ENCODE measurements at places on chromosomes 1 and 21. TPM values are rescaled to one million over a fixed set of nuclear protein-coding genes. Genes with fewer than 3 reads are reported as not detected.

The PLA2G2A gene
- total RNA-seq = not detected

The FGR gene
- total RNA-seq = 0.74 TPM

The ZNF691 gene
- 17.0 TPM for total RNA-seq

The ZNF648 gene
- not detected for total RNA-seq

The RGS8 gene
- total RNA-seq = not detected

The MTARC1 gene
- total RNA-seq = 1.9 TPM

The LCE3A gene
- not detected for total RNA-seq

The SYT14 gene
- 0.09 TPM for total RNA-seq

The SESN2 gene
- total RNA-seq = 14.3 TPM

The SLC6A17 gene
- total RNA-seq = 0.84 TPM

The COL11A1 gene
- under 0.01 TPM for total RNA-seq
